Stimulated activated CD4-positive, alpha-beta T cell treated with anti-CD3 and anti-CD28 coated beads, Interleukin-1b, Interleukin-23, amount 100 ng/mL, for 1 hour (primary cell): ENCODE measurements at places on chromosomes 4 and X.
A peak's percentile ranks its signal among the peaks of the same experiment; 100 is the strongest.

DNA sequence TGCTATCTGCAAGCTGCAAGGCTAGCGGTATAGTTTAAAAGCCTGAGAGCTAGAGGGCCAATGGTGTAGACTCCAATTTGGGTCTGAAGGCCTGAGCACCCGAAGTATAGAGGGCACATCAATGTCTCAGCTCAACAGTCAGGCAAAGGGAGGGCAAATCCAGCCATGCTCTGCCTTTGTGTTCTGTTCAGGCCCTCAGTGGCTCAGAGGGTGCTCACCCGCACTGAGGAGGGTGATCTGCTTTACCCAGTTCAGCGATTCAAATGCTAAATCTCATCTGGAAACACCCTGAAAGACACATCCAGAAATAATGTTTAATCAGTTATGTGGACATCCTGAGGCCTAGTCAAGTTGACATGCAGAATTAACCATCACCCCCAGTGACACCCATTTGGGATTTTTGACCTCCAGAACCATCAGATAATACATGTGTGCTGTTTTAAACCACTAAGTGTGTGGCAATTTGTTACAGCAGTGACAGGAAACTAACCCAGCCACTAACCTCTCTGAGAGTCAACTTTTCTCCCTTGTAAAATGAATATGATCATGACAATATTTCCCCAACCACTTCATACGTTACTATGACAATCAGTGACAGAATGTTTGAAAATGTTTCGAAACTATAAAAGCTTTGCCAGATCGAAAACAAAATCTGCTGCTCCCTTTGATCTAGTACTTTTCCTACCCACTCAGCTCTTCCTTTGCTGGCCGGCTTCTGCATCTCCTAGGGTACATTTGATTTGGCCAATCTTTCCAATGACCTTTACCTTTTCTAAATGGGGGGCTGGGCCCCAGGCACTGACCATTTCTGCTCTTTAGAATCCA lies 8.4 kb upstream of the TBL1X start:
- no peak for DNase-seq

GRCh38 chr4:149113804-149114430 lies 671.7 kb upstream of the NR3C2 start:
- no peak for DNase-seq

- DNase-seq = no peak
These were observed 95.3 kb downstream of the AFF1 start for GRCh38 chr4:87030124-87030523.

DNA sequence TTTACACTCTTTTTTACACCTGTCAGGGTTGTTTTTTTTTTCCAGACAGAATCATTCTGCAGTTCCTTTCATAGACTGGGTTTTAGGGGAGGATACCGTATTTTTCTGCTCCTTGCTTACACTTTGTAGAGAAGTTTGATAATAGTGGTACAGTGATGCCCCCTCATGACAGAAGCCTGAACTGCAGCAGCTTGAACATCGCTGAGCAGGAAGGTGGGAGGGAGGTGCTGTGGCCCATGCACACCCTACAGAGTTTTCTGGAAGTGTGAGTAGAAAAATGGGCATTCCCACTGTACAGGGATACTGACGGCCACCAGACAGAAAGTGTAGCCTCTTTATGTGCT lies 54.5 kb downstream of the RAB40A start:
- DNase-seq = peak; percentile 29

DNA sequence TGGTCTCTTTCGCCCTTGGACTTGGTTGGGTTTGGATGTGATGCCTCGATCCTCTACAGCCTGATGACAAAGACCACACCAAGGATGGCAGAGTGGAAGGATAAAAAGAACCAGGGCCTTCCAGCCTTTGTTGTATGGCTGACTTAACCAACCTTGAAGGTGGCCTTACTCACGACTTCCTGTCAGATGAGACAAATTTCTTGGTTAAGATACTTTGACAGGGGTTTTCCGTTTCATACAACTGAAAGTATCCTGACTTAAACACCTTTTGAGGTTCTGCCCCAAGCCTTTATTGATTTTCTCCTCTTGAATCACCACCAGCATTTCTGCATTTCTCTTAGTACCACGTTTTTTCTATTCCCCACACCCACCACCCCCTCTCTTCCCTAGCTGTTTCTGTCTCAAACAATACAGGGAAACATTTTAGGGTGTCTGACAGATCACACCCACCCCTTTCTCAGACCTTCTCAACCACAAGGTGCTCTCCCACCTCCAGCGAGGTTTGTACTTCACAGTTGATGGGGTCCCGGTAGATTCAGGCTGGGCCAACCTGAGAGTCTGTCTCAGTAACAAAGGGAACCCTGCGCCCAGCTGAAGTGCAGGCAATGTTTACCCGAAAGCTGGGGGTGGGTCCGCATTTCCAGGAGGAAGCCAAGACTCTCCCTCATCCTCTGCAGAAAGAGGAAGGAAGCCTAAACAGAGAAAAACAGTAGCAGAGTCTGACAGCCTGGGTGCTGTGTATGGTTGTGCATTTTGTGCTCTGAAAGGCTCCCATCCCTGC lies 5.0 kb upstream of the TSPAN5 start:
- DNase-seq = peak; percentile 39

DNA sequence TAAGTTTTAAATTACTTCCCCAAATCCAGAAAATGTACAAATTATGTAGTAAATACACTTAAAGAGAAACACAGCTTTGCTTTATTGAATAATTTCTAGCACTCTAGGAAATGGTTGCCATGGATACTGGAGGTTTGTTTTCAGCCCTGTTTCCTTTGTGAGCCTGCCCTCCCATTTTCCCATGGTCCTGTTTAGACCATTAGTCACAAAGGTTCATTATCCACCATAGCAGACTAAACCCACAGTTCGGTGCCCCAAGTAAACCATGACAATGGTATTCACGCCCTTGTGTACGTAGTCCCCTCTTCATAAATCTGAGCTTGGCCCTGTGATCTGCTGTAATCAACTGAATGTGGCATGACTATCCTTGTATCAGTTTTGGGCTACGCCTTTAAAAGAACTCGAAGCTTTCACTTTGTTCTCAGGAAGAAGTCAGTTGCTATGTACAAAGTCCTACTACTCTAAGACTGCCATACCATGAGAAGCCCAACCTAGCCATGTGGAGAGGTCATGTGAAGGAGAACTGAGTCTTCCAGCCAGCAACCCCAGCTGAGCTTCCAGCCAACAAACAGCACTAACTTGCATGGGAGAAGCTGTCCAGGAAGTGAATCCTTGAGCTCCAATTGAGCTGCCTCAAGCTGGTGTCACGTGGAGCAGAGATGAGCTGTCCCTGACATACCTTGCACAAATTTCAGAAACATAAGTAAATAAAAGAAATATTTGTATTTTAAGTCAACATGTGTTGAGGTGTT lies 300.4 kb downstream of the LDB2 start:
- no peak for DNase-seq

- no peak for DNase-seq
These were observed 812.2 kb upstream of the CT83 start for GRCh38 chrX:117274965-117275364.

DNA sequence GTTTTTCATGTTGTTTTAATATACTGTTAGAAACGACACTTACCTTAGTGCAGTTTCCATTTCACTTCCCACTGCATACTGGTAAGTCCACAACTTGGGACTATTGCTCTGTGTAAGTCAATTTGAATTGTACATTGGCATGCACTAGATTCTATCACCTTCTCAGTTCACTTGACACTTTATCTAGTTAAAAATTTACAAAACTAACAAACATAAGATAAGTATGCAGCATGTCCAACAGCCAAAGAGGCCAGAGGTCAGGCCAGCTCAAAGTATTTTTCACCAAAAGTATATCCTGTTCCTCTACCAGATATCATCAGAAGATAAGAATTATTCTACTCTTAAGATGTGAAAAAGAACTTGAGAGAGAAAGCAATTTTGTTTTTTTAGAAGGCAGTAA lies 75.9 kb downstream of the QRFPR start:
- DNase-seq = no peak

- no peak for DNase-seq
These were observed 54.4 kb downstream of the VGLL1 start for GRCh38 chrX:136586386-136586785.

- DNase-seq = no peak
These were observed 49.5 kb upstream of the CBR4 start for GRCh38 chr4:169059306-169060211.

DNA sequence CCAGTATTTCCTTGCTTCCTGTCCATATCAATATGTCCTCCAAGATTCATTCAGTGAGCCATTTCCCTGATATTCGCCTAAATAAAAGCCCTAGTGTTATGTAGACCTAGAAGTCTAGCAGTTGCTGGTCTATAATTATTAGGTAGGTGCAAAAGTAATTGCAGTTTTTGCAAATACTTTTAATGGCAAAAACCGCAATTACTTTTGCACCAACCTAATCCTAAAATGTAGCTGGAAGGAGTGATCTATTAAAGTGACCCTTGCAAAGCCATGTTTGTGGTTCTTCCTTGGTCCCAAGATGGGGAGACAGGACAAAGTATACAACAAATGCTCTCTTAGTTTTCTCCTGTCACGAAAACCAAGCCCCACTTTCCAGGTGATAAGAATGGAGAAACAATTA lies 193.0 kb downstream of the IDS start:
- DNase-seq = no peak

DNA sequence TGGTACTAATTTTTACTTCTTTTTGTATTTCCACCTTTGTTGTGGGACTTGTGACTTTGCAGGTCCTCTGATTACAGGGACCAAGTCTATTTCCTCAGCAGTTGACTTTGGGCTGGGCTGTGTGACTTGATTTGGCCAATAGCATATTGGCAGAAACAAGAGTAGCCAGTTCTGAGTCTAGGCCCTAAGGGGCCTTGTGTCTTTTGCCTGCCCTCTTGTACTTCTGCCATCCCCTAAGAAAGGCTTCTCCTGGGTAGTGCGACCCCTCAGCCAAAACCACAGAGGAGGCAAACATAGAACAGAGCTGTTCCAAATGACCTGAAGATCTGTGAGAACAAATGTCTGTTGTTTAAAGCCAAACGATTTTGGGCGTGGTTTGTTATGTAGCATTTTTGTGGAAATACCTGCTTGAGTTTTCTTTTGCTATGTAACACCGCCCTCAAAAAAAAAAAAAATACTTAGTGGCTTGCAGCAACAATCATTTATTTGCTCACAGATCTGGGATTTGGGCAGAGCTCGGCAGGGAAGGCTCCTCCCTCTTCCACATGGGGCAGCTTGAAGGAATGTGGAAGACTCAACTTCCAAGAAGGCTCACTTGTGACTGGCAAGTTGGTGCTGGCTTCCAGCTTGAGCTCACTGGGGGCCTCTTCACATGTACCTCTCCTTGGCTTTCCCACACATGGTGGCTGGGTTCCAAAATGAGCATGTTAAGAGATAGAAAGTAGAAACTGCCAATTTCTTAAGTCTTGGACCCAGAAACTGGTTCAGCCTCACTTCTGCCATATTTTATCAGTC lies 423.0 kb upstream of the CNKSR2 start:
- no peak for DNase-seq

DNA sequence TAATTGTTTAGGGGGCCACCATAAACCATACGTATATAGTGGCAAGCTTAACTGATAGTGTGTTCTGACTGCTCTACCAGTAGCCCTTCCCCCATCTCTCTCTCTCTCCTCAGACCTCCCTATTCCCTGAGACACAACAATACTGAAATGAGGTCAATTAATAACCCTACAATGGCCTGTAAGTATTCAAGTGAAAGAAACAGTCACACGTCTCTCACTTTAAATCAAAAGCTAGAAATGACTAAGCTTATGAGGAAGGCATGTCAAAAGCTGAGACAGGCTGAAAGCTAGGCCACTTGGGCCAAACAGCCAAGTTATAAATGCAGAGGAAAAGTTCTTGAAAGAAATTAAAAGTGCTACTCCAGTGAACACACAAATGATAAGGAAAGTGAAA lies 78.0 kb downstream of the PRDM5 start:
- no peak for DNase-seq

GRCh38 chr4:72875138-72875537 lies 194.4 kb downstream of the COX18 start:
- DNase-seq = no peak

GRCh38 chr4:73822389-73822788 lies 14.1 kb upstream of the CXCL6 start:
- no peak for DNase-seq

- DNase-seq = no peak
These were observed 89.2 kb downstream of the DACH2 start for GRCh38 chrX:86237482-86237881.

GRCh38 chr4:168585168-168586091 lies 88.6 kb downstream of the PALLD start:
- no peak for DNase-seq

- DNase-seq = no peak
These were observed 148.3 kb downstream of the CPEB2 start for GRCh38 chr4:15150631-15151030.

DNA sequence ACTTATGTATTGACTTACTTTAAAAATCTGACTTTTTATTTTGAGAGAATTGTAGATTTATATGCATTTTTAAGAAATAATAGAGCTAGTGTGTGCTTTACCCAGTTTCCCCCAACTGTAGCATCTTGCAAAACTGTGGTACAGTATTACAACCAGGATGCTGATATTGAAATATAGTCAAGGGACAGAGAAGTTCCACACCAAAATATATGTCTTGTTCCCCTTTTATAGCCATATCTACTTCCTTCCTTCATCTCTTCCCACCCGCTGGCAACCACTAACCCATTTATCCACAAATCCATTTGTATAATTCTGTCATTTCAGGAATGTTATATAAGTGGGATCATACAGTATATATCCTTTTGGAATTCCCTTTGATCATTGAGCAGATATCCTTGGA lies 16.8 kb downstream of the KDM6A start:
- DNase-seq = no peak

GRCh38 chrX:85244450-85245211 lies 840 bp downstream of the ZNF711 start:
- DNase-seq = no peak

- DNase-seq = no peak
These were observed 1.4 kb downstream of the RWDD4 start for GRCh38 chr4:183657564-183657963.

GRCh38 chr4:138400543-138400942 lies 158.4 kb upstream of the SLC7A11 start:
- DNase-seq = no peak

GRCh38 chrX:74540635-74541249 lies 73.7 kb downstream of the RLIM start:
- DNase-seq = no peak

DNA sequence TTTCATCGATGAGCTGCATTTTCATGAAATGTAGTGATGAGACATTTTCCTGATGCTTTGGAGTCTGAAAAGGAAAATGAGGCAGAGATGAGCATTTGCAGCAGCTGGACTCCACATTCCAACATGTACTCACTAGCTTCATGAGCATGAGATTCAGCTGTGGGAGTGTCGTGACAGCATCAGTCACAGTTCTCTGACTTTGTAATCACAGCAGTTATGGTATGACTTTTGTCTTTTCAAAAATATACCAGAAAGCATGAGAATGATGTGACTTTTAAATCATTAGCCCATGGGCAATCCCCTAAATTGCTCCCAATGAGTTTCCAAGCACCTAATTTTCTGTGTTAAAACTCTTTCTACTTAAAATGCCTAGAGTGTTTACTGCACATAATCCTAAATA lies 18.3 kb upstream of the MSL3 start:
- DNase-seq = no peak

- DNase-seq = no peak
These were observed 115.0 kb upstream of the TLL1 start for GRCh38 chr4:165758086-165758485.

GRCh38 chr4:55758066-55758465 lies 61.5 kb upstream of the EXOC1L start:
- no peak for DNase-seq
